ENCODE measurements at places on chromosomes 6 and 20. TPM values are rescaled to one million over a fixed set of nuclear protein-coding genes. Genes with fewer than 3 reads are reported as not detected.

DNA sequence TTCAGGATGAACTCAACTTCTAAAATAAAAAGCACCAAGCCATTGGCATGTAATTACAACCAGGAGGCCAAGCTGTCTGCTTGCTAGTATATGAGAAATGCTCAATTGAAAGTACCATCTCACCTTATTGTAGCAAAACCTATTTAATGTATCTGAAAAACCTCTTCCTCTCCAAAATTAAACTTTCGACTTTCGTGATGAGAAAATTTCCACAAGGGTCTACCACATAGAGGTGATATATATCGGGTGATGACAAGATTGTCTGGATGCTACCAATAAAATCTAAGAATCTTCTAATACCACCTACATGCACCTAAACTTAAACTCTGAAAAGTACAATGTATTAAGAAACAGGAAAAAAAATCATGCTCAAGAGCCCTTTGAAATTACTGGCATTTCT is 74.2 kb downstream of the ATXN1 start:
- no peak for DNase-seq

GRCh38 chr6:155962276-155962675 is 506.6 kb upstream of the NOX3 start:
- DNase-seq, result no peak

- no peak for DNase-seq
Observed at GRCh38 chr6:142945446-142946180, 637 bp upstream of the HIVEP2 start.

GRCh38 chr6:7108196-7108963 is 619 bp downstream of the RREB1 start:
- peak; percentile 76 for DNase-seq

- DNase-seq, result no peak
Observed at GRCh38 chr6:25295651-25296050, 16.5 kb downstream of the CARMIL1 start.

DNA sequence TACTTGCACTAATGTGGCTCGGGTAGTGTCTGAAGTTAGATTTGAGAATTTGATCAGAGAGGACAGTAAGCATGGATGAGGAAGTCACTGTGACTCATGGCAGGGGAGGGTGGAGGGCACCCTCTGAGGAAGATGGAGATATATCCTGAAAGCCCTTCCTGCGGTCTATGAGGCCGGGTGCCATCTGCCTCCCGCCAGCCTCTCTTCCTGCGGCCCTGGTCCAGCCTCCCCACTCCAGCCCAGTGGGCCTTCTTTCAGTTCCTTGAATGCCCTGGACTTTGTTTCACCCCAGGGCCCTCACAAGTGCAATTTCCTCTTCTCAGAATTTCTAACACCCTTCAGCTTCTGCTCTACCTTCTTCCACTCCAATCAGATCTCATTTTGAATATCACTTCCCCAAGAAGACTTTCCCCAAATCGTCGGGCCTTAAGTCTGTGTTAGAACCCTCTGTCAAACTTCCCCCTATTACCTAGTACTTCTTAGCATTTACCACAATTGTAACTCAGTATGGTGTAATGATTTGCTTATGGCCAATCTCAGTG is 20.2 kb upstream of the TNFAIP3 start:
- DNase-seq, result peak; percentile 59

GRCh38 chr20:62832212-62832922 is 15.5 kb downstream of the COL9A3 start:
- no peak for DNase-seq

DNA sequence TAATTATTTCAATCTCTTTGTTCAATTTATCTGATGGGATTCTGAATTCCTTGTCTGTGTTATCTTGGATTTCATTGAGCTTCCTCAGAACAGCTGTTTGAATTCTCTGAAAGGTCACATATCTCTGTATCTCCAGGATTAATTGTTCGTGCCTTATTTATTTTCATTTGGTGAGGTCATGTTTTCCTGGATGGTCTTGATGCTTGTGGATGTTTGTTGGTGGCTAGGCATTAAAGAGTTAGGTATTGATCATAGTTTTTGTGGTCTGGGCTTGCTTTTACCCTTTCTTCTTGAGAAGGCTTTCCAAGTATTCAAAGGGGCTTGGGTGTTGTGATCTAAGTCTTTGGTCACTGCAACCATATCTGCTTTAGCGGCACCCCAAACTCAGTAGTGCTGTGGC is 39.4 kb upstream of the SCP2D1 start:
- DNase-seq, result no peak

- no peak for DNase-seq
Observed at GRCh38 chr6:34360556-34360955, 31.9 kb downstream of the NUDT3 start.

GRCh38 chr6:130517444-130517931 is 151.7 kb downstream of the TMEM200A start:
- no peak for DNase-seq

GRCh38 chr20:14341801-14342200 is 4.4 kb upstream of the FLRT3 start:
- DNase-seq, result no peak

- DNase-seq, result no peak
Observed at GRCh38 chr6:104548297-104548696, 311.4 kb downstream of the HACE1 start.

The LY6G6C gene
- not detected for total RNA-seq

The ABHD16A gene
- 29.6 TPM for total RNA-seq

The KCNB1 gene
- total RNA-seq, result 0.77 TPM

The PDYN gene
- total RNA-seq, result not detected

The KHDC1 gene
- total RNA-seq, result 1.1 TPM

The PBOV1 gene
- not detected for total RNA-seq

The PCMTD2 gene
- total RNA-seq, result 62.9 TPM

Data from left ventricle myocardium inferior (tissue), 1 donor.